ENCODE measurements at places on chromosomes 5 and 9.

GRCh38 chr5:170648541-170648940 is 135.0 kb upstream of the GABRP start:
- DNase-seq: no peak

DNA sequence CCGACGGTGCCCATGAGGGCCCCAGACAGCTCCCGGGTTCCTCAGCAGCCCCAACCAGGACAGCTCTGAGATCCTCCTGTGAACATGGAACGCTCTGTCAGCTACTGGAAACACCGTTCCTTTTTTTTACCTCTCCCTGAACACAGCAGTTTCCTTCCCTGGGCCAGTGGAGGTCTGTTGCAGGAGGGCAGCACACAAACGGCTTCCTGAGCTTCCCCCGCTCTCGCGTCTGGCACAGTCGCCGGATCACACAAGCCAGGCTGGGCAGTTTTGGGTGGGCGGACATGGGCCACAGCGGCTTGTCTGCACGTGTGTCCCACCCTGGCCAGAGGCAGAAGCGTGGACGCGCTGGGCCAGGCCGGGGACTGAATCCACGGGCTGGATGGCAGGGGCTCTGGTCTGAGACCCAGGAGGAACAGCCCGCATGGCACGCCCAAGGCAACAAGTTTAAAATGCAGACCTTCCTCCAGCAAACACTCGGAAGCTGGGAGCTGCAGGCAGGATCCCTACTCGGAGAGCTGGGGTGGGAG is 106.8 kb upstream of the SARDH start:
- DNase-seq: no peak

- no peak for DNase-seq
Observed at GRCh38 chr9:135489188-135489906, 9.8 kb downstream of the PPP1R26 start.

- no peak for DNase-seq
Observed at GRCh38 chr9:131942146-131942720, 137.4 kb downstream of the MED27 start.

DNA sequence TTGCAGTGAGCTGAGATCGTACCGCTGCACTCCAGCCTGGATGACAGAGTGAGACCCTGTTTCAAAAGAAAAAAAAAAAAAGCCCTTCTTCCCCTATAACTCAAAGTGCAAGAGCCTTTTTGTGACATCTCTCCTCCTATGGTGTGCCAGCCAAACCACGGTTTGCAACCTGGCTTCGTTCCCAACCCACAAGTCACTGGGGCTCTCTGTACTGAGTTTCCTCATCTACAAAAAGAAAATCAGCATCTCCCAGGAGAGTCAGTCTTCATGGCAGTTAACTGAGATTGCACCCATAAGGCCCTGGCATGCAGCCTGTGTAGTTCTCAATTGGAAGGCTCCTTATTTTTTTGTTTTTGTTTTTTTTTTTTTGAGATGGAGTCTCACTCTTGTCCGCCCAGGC is 14.8 kb downstream of the ODF2 start:
- DNase-seq: no peak

- no peak for DNase-seq
Observed at GRCh38 chr9:114025760-114026159, 52.3 kb downstream of the AMBP start.

DNA sequence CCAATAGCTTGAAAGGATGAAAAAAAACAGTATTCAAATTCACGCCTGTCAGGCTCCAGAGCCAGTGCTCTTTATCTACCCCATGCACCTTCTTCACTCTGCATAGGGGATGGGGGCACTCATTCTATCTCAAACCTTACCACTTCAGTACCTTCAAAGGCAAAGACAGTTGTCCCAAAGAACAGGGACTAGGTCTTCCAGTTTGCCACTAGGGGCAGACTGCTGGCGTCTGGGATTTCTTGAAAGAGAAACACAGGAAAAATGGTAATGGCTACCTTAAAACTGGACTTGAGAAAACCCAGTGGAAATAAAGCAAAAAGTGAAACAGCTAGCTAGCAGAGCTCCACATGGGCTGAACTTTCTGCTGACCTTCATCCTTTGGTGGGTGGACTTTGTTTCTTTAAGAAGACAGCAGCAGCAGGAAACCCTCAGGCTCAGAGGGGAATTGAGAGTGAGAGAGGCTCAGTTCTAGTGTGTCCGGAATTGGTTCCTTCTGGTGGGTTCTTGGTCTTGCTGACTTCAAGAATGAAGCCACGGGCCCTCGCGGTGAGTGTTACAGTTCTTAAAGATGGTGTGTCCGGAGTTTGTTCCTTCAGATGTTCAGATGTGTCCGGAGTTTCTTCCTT is 41.0 kb upstream of the SLC36A1 start:
- DNase-seq: no peak

GRCh38 chr5:157672976-157673375 is 1.6 kb downstream of the C5orf52 start:
- DNase-seq: no peak
